Naive B cell (primary cell): ENCODE measurements at places on chromosomes 16 and 17. TPM values are rescaled to one million over a fixed set of nuclear protein-coding genes. Genes with fewer than 3 reads are reported as not detected.
A peak's percentile ranks its signal among the peaks of the same experiment; 100 is the strongest.

- peak; percentile 84 for DNase-seq
Observed at GRCh38 chr17:32523017-32523680, 36.4 kb downstream of the CDK5R1 start.

DNA sequence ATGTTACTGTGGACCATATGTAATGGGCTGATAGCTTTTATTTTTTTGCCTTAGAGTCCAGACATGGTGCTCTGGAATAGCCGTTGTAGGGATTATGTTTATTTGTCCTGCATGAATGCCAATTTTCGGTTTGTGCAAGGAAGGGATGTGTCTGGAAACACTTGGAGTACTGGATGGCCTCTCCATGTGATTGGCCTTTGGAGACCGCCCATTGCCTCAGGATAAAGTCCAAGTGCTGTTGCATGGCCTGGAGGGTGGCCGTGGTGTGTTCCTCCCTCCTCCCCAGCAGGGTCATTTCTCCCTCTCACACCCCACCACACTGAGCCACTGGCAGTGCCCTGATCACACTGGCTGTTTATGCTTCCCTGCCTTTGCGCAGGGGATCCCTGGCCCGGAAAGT lies 93.9 kb downstream of the MSI2 start:
- no peak for DNase-seq

GRCh38 chr17:15926039-15926740 lies 18.7 kb upstream of the ADORA2B start:
- no peak for DNase-seq

- peak; percentile 50 for DNase-seq
Observed at GRCh38 chr16:11621920-11622651, 35.4 kb upstream of the LITAF start.

Gene CPHXL2
- polyA plus RNA-seq, result not detected

Gene CRYM
- polyA plus RNA-seq, result 4.5 TPM

Gene NLRC3
- polyA plus RNA-seq, result 8.5 TPM

- DNase-seq, result no peak
Observed at GRCh38 chr17:8421571-8421970, 14.1 kb upstream of the NDEL1 start.

Gene TUBG1
- 10.2 TPM for polyA plus RNA-seq

Gene MARCHF10
- 0.21 TPM for polyA plus RNA-seq

DNA sequence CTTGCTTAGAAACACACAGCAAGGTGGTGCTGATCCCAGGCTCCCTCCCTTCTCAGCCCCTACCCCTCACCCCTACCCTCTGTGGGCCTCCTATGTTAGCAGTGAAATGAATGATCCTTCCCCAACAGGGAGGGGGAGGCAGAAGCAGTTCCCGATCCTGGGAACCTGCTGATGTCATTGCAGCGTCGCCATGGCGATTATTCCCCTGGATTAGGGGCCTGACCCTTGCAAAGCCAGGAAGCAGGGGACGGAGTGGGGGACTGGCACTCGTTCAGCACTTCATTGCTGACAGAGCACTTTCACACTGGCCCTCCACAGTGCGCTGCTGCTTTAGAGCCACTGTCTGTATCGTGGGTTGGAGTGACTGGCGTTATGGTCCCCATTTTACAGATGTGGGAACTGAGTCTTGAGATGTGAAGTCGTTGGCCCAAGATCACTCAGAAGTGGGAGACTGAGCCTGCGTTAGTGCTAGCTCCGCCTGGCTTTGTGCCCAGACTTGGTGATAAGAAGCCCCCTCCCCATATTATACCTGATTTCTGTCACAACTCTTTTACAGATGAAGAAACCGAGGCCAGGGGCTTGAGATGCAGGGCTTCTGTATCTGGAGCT lies 26.6 kb downstream of the LASP1 start:
- DNase-seq, result no peak

- DNase-seq, result no peak
Observed at GRCh38 chr16:78538919-78539318, 439.5 kb downstream of the WWOX start.

DNA sequence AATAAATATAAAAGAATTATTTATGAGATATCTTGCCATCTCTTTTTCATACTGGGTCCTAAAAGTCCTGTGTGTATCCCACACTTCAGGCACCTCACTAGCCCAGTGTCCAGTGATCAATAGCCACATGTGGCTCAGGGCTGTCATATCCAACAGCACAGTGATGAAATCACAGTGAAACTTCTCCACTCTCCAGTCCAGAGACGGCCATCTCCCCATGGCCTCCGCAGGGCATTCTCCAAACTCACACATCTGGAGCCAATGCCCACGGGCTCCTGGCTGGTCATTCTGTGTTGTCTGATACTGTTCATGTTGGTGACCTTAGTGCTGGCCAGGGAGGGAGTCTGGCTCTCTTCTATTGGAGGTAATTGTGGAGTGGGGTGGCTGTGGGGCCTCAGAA lies 125.2 kb upstream of the SDK2 start:
- no peak for DNase-seq

GRCh38 chr17:19659366-19660177 lies 11.0 kb downstream of the ALDH3A2 start:
- no peak for DNase-seq

DNA sequence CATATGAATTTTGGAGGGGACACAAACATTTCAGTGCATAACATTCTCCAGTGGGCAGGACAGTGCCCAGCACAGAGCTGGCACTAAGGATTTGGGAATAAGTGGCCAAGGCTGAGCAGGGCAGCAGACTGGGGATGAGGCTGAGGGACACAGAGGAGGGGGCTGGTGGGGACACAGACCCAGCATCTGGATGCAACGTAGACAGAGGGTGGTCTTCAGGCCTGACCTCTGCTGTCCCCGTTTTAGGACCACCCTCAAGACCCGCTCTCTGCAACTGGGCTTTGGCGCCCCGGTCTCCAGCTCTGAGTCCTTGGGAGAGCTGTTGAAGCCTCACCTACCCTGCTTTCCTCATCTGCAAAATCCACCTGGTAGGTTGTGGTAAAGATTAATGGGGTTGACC lies 3.3 kb upstream of the PRSS33 start:
- DNase-seq, result no peak

Gene TLCD2
- not detected for polyA plus RNA-seq
